Hematopoietic multipotent progenitor cell treated with erythropoietin and hydrocortisone succinate and interleukin-3 and kit ligand, for 4 days (in vitro differentiated cells): ENCODE measurements at places on chromosomes 6 and 20.

- DNase-seq, result no peak
These were observed 21.1 kb upstream of the AIG1 start for GRCh38 chr6:143039548-143039947.

- DNase-seq, result no peak
These were observed 2.4 kb downstream of the MYBL2 start for GRCh38 chr20:43669332-43669731.

DNA sequence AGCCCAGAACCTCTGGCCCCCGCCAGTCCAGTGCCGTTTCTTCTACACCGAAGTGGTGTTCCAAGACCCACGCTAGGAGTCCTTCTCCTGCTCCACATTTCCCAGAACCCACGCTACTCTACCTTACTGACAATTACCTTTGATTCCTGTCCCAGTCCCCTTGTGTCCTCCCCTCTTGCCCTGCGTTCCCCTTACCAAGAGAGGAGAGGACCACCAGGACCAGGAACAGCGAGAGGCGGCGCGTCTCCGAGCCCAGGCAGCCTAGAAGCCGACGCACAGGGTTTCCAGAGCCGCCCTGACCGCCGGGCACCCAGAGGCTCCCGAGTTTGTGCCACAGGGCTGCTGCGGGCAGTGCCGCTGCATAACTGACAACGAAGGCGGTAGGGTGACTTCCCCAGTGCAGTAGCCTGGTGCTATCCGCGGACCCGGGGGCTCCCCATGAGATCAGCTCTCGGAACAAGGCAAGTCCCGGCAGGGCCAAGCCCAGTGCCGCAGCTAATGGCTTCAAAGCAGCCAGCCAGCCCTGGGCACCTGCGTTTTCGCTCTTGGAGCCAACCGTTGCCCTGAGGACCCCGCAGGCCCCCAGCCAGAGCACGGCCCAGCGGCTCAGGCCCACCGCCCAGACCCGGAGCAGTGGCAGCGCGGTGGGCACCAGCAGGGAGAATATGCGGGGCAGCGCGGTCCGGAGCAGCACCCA lies 512 bp downstream of the TAP1 start:
- DNase-seq, result peak; percentile 65

- no peak for DNase-seq
These were observed 58.8 kb downstream of the ITCH start for GRCh38 chr20:34421766-34422466.

DNA sequence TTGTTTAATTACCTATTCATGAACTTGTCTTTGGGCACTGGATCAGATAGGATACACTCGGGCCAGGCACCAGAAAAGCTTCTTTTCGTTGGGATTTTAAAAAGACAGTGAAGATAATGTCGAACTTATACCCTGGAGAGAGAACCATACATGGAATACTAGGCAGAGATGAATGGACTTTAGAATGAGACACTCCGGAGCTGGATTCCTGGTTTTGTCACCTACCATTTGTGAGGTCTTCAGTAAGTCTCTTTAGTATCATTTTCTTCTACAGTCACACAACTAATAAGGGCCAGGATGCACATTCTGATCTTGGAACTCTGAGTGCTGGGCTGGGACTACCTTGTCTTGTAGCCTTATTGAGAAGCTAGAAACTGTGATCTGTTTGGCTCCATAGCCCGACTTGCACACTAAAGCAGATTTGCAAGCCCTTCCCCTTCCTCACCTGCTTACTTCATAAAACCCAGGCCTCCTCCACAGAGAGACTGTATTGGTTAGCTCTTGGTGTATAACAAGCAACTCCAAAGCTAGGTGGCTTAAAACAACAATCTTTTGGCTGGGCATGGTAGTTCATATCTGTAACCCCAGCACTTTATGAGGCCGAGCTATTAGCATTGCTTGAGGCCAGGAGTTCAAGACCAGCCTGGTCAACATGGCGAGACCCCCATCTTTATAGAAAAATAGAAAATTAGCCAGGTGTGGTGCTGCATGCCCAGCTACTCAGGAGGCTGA lies 7.4 kb upstream of the IFT52 start:
- peak; percentile 12 for DNase-seq

DNA sequence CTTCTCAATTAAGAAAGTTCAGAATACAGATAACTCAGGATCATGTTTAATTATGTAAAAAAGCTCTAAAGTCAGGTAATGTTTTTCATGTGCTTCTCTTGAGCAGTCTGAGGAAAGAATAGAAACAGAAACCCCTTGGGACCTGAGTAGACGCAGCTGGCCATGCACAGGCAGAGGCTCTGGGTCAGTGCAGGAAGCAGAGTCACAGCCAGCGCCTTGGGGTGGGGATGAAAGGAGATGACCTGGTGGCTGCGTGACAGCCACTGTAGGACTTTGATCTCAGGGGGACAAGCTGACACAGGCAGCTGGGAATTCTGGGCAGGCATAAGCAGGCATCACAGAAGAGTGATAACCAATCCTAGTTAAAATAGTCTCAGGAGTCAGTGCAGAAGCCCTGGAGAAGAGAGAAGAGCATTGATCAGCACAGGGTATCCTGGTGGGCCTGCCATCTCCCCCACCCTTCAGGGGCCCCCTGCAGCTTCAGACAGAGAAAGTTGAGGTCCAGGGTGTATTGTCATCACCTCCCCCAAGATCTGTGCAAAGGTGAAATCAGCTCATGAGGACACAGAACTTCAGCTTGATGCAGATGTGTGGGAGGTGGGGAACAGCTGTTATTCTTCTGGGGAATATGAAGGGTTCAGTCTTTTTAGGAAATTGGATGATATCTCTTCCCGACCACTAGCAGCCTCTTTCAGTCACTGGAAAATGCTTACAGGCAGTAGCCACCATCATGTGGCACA lies 6.4 kb downstream of the HLA-DQB1 start:
- no peak for DNase-seq

- DNase-seq, result no peak
These were observed 4.7 kb upstream of the ADGRF5 start for GRCh38 chr6:46926481-46926880.

DNA sequence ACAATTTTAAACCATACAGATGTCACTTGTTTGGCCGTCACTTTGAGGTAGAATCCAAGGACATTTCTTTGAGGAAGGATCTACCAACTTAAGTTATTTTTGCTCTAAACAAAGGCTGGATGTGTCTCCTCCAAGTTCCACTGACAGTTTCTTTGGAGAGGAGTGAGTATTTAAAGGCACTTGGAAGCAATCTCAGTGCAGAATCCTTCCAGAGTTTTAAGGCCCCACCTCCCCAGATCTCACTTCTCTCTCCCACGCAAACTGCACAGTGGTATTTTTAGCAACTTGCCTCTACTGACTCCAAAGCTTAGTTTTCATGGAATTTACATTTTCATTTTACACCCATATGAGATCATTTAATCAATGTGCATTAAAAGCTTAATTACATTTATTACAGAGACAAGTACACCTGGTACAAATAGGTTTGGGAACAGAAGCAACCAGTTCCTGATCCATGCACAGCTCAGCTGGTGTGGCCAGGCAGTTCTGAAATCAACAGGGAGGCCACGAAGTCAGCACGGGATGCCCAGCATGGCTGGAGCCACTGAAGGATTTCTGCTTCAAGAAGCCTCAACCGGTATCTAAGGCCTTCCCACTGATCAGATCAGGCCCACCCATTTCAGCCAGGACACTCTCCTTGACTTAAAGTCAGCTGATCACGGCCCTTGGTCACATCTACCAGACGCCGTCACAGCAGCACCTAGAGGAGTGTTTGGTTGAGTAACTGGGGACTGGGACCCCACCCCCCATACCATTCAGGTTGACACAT lies 109.8 kb downstream of the SYCP2 start:
- no peak for DNase-seq

- no peak for DNase-seq
These were observed 23.2 kb downstream of the CTCFL start for GRCh38 chr20:57501461-57502335.

GRCh38 chr6:105211831-105212230 lies 32.0 kb upstream of the POPDC3 start:
- DNase-seq, result no peak

DNA sequence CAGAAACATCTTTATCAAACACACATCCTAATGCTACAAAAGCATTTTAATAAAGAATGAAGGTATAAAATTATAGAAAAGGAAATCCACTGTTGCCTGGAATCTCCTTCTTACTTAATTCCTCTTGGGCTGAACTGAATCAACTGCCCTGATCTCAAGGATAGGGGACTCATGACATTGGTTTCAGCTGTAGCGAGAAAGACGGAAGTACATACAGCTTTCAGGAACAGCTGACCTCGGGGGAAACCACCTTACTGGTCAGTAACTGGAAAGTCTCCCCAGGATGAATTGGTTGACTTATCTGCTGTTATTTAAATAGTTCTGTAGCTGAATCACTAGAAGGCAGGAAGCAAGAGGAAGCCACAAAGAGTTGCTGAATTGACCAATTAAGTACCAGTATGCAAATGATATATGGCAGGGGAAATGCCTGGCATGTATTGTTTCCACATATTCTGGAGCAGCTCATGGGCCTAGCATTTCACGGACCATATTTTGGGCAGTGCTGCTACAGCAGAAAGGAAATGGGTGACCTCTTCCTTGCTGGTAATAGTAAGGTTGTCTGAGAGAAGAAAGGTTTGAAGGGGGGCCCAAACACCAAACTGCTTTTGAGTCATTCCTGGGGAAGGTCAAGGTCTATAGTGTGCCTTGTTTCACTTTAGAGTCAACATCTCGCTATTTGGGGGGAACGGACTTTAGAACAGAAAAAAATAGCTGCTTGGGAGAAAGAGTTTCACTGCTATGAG lies 43.7 kb upstream of the MAP7 start:
- DNase-seq, result peak; percentile 94
